T-cell (primary cell): ENCODE measurements at places on chromosomes 13 and 19. TPM values are rescaled to one million over a fixed set of nuclear protein-coding genes. Genes with fewer than 3 reads are reported as not detected.

METTL21C gene
- total RNA-seq, result not detected

GPR108 gene
- total RNA-seq, result 51.8 TPM

HRC gene
- not detected for total RNA-seq

ZNF737 gene
- total RNA-seq, result 35.1 TPM

PROZ gene
- total RNA-seq, result not detected

ZNF791 gene
- total RNA-seq, result 51.1 TPM

MAG gene
- 0.16 TPM for total RNA-seq

CCDC70 gene
- total RNA-seq, result not detected

PSG6 gene
- total RNA-seq, result not detected

LACC1 gene
- total RNA-seq, result 1.5 TPM
